ENCODE measurements at places on chromosomes 4 and X. TPM values are rescaled to one million over a fixed set of nuclear protein-coding genes. Genes with fewer than 3 reads are reported as not detected.

DNA sequence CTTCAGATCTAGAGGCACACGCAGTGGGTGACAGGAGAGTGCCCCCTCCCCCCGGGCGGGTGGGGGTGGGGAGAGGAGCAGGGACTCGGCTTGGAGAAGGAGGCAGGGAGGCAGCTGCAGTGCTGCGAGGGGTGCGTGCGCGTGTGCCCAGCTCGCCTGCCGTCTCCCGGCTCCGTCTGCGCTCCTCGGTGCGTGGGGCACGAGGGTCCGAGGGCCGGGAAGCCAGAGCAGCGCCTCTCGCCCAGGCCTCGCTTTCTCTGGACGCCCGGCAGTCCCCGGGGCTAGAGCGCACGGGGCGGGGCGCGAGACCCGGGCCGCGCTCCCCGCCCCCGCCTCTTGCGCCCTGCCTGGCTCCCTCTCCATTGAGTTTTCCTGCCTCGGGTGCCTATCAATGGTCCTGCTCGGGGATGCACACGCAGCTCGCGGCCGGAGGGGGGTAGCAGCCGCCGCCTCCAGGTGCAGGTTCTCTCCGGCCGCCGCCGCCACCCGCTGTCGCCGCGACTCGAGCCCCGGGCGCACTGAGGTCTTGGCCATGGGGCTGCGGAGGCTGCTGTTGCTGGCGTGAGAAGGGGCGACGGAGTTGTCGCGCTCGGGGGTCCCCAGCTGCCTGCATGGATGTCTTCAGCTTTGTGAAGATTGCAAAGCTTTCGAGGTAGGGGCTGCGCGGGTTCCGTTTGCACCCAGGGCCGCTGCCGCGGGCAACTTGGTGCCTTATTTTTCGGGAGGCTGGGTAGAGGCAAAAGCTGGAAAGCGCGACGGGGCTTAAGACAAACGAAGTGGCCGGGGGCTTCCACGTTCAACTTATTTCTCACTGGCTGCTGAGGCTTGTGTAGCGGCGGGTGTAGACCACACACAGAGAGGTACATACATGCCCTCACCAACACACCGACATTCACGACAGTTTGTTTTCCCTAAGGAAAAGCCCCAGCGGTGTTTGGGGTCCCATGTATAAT lies at the start of gene FRMPD4:
TSS of gene FRMPD4 (plus strand) at position 113 of the 953 bp plus-strand sequence. CDS start at position 612, 499 bp downstream.
- DNase-seq = no peak

DNA sequence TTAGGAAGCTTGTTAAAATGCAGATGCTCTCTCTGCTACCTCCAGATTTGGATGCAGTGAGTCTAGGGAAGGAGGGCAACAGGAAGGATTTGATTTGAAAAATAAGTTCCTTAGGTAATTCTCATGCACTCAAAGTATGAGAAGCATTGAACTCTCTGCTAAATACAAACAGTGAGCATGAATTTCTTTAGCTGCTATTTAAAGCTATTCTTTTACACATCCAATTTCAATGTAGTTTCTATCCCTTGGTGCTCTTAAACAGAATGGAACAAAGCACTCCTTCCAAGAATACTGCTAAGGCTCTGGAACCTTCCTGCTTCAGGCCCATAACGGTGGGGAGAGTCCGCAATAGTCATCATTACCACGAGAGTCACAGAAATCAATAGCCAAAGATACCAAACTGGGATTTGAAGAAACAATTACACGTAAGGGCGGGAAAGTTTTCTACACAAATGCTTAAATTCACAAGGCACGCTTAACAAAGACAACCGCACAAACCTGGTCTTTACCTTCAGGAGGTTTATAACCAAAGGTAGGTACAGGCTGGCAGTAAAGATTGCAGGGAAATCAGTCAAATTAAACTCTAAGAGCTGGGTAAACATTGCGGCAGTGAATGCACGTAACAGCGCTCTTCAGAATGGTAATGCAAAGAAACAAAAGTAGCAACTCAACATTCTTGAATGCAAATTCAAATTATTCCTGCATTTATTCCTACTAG lies 123.2 kb upstream of the NAP1L5 start:
- no peak for DNase-seq

Gene MSANTD1
- 0.48 TPM for total RNA-seq

DNA sequence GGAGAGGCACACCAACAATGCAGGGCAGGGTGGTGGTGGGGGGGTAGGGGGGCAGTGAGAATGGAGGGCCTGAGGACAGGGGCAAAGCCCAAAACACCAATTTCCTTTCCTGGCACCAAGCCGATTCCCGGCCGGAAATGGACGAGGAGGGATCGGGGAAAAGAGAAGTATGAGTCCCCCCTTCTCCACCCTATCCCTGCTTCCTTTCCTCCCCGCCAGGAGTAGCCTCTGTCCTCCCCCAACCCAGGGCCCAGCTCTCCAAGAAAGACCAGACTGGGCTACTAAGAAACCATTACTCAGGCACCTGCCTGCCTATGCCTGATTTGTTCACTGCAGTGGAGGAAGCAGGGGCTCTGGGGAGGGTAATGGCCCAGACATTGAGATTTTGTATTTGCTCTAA lies 402 bp downstream of the CCDC120 start:
- no peak for DNase-seq

- DNase-seq = no peak
These were observed 15.6 kb downstream of the PDZD4 start for GRCh38 chrX:153814591-153815315.

DNA sequence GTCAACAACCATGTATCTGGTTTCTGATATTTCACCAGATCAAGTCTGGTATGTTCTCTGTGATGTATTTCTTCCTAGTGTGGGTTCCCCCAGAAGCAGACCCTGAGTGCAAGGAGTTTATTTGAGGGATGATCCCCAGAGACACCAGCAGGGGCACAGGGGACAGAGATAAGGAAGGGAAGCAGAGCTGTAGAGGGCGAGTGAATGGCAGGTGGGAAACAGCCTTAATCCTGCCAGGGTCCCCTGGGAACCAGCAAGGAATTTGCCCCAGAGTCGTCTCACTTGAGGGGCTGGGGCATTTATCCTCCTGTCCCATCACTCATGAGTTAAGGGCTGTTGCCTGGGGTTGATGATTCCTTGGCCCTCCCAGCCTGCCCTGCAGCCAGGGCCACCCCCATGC lies 206.4 kb upstream of the BCOR start:
- DNase-seq = no peak

DNA sequence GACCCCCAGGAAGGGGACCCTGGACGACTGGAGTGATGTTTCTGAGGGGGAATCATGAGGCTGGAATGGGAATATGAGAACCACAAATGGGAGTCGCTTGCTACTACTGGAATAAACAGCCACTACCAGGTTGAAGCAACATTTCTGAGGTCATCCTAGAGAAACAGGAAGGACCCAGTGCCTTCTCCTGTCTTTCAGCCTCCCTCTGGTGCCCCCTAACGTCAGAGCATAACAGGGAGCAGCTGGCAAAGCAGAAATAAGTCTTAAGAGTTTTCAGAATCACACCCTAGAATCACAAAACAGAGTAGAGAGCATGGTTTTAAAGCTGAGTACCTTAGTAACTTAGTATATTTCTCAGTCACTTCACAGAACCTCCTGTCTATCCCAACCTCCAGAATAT lies 347.8 kb upstream of the PITX2 start:
- DNase-seq = no peak

GRCh38 chr4:39365830-39366771 lies at the start of gene RFC1:
TSS of gene RFC1 (minus strand) at chr4:39366362. CDS start at chr4:39366241, 121 bp downstream.
- DNase-seq = peak; percentile 94

Gene TEX11
- not detected for total RNA-seq

Gene JAKMIP1
- total RNA-seq = 0.80 TPM

All from breast epithelium (tissue), 4 donors.